ENCODE measurements at places on chromosomes 4 and X. TPM values are rescaled to one million over a fixed set of nuclear protein-coding genes. Genes with fewer than 3 reads are reported as not detected.

DNA sequence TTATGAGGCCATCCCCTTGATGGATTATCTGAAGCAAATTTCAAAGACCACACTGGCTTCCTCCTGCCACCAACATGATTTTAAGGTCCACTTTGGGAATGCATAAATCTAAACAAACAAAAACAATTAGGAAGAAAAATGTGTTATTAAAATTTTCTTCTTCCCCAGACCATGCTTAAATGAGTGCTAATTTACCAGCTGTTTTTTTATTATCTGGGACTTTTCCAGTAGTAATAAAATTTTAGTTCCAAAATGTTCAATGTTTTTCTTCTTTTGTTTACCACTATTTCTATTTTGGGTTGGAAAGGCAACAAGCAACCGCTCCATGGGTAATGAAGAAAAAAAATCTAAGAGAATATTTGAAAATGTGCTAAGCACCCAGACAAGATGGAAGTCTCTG is 62.3 kb downstream of the POLR2B start:
- H3K27me3 ChIP-seq, result peaks cover 11% of the 10 kb centered on the region
- H3K27ac ChIP-seq, result no peak overlapping the region
- DNase-seq, result no peak

- no peak overlapping the region for H3K4me3 ChIP-seq
- H3K4me1 ChIP-seq, result no peaks in the 10 kb centered on the region
- H3K36me3 ChIP-seq, result no peaks in the 10 kb centered on the region
- H3K27ac ChIP-seq, result no peak overlapping the region
Measured at GRCh38 chr4:54120518-54120917, 20.6 kb downstream of the GSX2 start.

DNA sequence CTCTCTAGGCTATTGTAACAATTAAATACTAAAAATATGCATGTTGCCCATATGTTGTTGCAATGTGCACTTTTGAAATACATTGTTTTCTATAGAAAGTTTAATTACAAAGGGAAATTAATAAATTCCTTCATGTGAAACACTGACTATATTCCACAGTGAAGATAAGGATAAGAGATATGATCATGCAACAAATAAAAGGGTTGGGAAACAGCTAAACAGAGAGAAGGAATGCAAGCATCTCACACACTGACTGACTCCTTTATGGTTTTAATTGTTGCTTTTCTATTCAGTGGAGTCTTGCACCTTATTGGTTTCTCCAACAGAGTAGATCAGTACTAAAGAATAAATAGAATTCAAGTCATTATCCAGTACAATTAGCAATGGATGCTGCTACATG is 37.8 kb downstream of the ELOVL6 start:
- no peaks in the 10 kb centered on the region for H3K27me3 ChIP-seq
- H3K36me3 ChIP-seq, result peaks cover 43% of the 10 kb centered on the region
- H3K27ac ChIP-seq, result no peak overlapping the region
- H3K4me1 ChIP-seq, result peaks cover 23% of the 10 kb centered on the region
- no peak overlapping the region for H3K4me3 ChIP-seq

GRCh38 chr4:99759346-99759984 is 57.2 kb upstream of the DAPP1 start:
- no peak overlapping the region for H3K4me3 ChIP-seq
- no peaks in the 10 kb centered on the region for H3K4me1 ChIP-seq
- no peak overlapping the region for H3K27ac ChIP-seq
- H3K36me3 ChIP-seq, result no peaks in the 10 kb centered on the region
- peaks cover 4% of the 10 kb centered on the region for H3K27me3 ChIP-seq

- H3K27ac ChIP-seq, result no peak overlapping the region
- DNase-seq, result no peak
- H3K36me3 ChIP-seq, result no peaks in the 10 kb centered on the region
- no peaks in the 10 kb centered on the region for H3K27me3 ChIP-seq
- H3K4me3 ChIP-seq, result no peak overlapping the region
Measured at GRCh38 chr4:127347936-127348335, 284.8 kb upstream of the INTU start.

- no peak for DNase-seq
- H3K4me1 ChIP-seq, result no peaks in the 10 kb centered on the region
- no peak overlapping the region for H3K27ac ChIP-seq
- no peak overlapping the region for H3K4me3 ChIP-seq
- no peaks in the 10 kb centered on the region for H3K36me3 ChIP-seq
- H3K27me3 ChIP-seq, result no peaks in the 10 kb centered on the region
Measured at GRCh38 chr4:72376901-72377300, 192.1 kb downstream of the ADAMTS3 start.

GRCh38 chrX:134443020-134443419 is 16.9 kb upstream of the HPRT1 start:
- peaks cover 3% of the 10 kb centered on the region for H3K36me3 ChIP-seq
- no peaks in the 10 kb centered on the region for H3K4me1 ChIP-seq
- no peaks in the 10 kb centered on the region for H3K27me3 ChIP-seq
- H3K4me3 ChIP-seq, result no peak overlapping the region

GRCh38 chr4:5444918-5445517 is 263.3 kb downstream of the EVC2 start:
- no peak for DNase-seq
- H3K4me3 ChIP-seq, result no peak overlapping the region
- no peaks in the 10 kb centered on the region for H3K36me3 ChIP-seq
- no peak overlapping the region for H3K27ac ChIP-seq

GRCh38 chr4:93029769-93030168 is 726.0 kb downstream of the GRID2 start:
- no peaks in the 10 kb centered on the region for H3K27me3 ChIP-seq
- no peak overlapping the region for H3K27ac ChIP-seq
- H3K4me1 ChIP-seq, result no peaks in the 10 kb centered on the region
- H3K36me3 ChIP-seq, result no peaks in the 10 kb centered on the region
- no peak overlapping the region for H3K4me3 ChIP-seq

DNA sequence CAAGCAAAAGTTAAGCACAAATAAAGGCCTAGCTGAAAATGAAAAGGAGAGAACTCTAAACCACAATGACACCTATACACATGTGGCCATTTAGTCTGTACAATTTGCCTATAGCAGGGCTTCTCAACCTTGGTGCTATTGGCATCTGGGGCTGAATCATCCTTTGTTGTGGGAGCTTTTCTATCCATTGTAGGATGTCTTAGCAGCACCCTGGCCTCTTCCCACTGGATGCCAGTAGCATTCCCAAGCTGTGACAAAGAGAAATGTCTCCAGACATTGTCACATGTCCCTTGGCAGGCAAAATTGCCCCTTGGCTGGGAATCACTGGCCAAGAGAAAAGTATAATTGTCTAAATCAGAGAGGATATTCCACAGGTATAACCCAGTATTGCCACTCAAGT is 13.5 kb upstream of the PRPS2 start:
- peaks cover 11% of the 10 kb centered on the region for H3K27me3 ChIP-seq
- no peaks in the 10 kb centered on the region for H3K4me1 ChIP-seq
- H3K36me3 ChIP-seq, result no peaks in the 10 kb centered on the region
- H3K4me3 ChIP-seq, result no peak overlapping the region

GRCh38 chr4:146308951-146309350 is 94.6 kb downstream of the REELD1 start:
- no peak for DNase-seq
- no peak overlapping the region for H3K4me3 ChIP-seq
- H3K27ac ChIP-seq, result no peak overlapping the region
- H3K4me1 ChIP-seq, result no peaks in the 10 kb centered on the region
- no peaks in the 10 kb centered on the region for H3K27me3 ChIP-seq

RHOXF2 gene
- total RNA-seq, result not detected

- no peak for DNase-seq
- no peaks in the 10 kb centered on the region for H3K4me1 ChIP-seq
Measured at GRCh38 chrX:111467896-111468295, 43.5 kb upstream of the SERTM2 start.

RAB9B gene
- 0.31 TPM for total RNA-seq

TRIM75 gene
- not detected for total RNA-seq

DNA sequence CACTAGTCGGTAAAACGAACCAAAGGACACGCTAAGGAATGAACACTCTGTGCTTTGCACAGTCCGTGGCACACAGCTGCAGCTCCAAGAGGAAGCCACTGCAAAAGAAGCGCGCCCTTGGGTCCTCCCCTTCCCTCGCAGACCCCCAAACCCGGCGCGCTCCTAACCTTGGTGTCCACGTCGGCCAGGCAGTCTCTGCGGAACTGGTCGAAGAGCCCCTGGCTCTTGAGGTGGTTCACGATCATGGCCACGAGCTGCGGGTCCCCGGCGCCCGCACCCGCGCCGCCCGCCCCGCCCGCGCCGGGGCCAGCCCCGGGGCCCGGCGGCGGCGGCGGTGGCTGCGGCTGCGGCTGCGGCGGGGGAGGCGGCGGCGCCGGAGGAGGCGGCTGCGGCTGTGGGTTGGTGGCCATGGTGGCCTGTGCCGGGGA is 333 bp downstream of the BOD1L1 start:
- H3K36me3 ChIP-seq, result peaks cover 4% of the 10 kb centered on the region
- H3K27me3 ChIP-seq, result no peaks in the 10 kb centered on the region
- H3K4me1 ChIP-seq, result peaks cover 32% of the 10 kb centered on the region

ATP1B4 gene
- not detected for total RNA-seq

DNA sequence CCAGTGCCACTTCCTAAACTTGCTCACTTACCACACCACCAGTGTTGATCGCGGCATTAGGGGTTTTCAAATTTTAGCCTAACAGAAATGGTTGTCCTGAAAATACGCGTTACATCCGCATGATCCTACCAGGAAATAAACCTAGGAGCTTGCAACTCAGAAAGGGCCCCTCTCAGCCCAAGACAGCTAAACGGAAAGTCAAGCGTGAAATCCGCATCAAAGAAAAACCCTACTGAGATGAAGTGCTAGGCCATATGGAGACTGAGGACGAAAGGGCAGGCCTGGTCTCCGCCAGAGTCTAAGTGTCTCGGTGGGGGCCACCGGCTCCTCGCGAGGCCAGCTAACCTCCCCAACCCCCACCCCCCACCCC is 626 bp downstream of the YTHDC1 start:
- peaks cover 28% of the 10 kb centered on the region for H3K36me3 ChIP-seq
- peak overlapping the region; percentile 98 for H3K27ac ChIP-seq
- DNase-seq, result peak; percentile 35
- peaks cover 2% of the 10 kb centered on the region for H3K27me3 ChIP-seq

GRCh38 chr4:123299212-123299691 is 97.3 kb upstream of the SPRY1 start:
- peaks cover 5% of the 10 kb centered on the region for H3K36me3 ChIP-seq
- no peaks in the 10 kb centered on the region for H3K27me3 ChIP-seq
- H3K4me3 ChIP-seq, result no peak overlapping the region
- peaks cover 8% of the 10 kb centered on the region for H3K4me1 ChIP-seq
- DNase-seq, result no peak

DNA sequence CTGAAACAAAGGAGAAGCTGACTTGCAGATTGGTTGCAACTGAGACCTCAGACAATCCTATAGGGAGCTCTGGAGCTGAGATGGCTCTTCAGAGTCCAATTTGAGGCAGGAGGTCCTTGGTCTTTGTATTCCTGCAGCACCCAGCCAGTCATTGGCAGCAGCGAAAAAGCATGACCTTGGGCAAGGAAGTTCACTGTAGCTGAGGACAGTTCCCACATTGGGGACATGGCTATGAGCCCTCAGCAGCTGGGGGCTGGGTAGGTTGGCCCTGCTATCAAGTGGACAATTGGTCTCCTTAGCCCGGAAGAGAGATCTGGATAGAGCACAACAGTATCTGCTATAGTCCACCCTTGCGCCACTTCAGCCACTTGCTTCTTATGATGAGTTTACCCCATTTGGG is 56.9 kb upstream of the ATP6AP2 start:
- no peak overlapping the region for H3K27ac ChIP-seq
- no peaks in the 10 kb centered on the region for H3K27me3 ChIP-seq
- H3K4me1 ChIP-seq, result no peaks in the 10 kb centered on the region
- DNase-seq, result no peak
- H3K36me3 ChIP-seq, result no peaks in the 10 kb centered on the region

TEX13C gene
- not detected for total RNA-seq

DNA sequence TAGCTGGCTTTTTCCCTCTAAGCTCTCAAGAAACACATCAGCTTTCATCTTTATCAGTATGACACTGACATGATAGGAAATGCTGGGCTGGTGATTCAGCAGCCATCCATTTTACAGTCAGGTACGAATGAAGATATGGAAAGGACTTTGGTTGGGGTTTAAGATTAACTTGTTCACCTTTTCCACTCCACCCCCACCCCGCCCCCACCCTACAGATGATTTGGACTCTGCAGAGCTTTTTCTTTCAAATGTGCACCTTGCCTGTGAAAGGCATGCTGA is 132.6 kb downstream of the AKAP4 start:
- no peaks in the 10 kb centered on the region for H3K27me3 ChIP-seq
- H3K4me1 ChIP-seq, result peaks cover 3% of the 10 kb centered on the region
- no peak overlapping the region for H3K4me3 ChIP-seq

ARFIP1 gene
- 20.5 TPM for total RNA-seq

- H3K4me3 ChIP-seq, result peak overlapping the region; percentile 70
- no peaks in the 10 kb centered on the region for H3K36me3 ChIP-seq
- peaks cover 22% of the 10 kb centered on the region for H3K4me1 ChIP-seq
- DNase-seq, result no peak
- H3K27ac ChIP-seq, result no peak overlapping the region
Measured at GRCh38 chr4:139278912-139279759, 889 bp downstream of the MGARP start.

GRCh38 chr4:31557437-31557836 is 837.3 kb downstream of the PCDH7 start:
- H3K4me1 ChIP-seq, result no peaks in the 10 kb centered on the region
- H3K27ac ChIP-seq, result no peak overlapping the region
- H3K4me3 ChIP-seq, result no peak overlapping the region
- DNase-seq, result no peak
- H3K36me3 ChIP-seq, result no peaks in the 10 kb centered on the region

SPARCL1 gene
- total RNA-seq, result not detected

DNA sequence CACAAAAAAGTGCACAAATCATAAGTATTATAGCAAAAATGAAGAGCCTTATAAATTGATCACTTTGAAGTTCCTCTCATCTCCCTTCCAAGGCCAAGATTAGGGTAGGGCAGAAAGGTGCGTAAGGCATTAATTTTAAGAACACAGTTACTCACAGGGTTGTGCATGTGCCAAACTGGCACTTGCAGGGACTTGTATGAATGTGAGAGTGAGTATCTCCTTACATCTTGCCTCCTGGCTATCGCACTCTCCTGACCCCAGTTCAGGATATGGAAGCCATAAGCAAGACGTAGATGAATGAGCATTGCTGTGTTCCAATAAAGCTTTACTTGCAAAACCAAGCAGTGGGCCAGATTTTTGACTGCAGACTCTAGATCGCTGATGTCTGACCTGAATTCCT is 510.1 kb upstream of the AADAT start:
- H3K36me3 ChIP-seq, result no peaks in the 10 kb centered on the region
- H3K4me3 ChIP-seq, result no peak overlapping the region
- H3K27ac ChIP-seq, result no peak overlapping the region

DNA sequence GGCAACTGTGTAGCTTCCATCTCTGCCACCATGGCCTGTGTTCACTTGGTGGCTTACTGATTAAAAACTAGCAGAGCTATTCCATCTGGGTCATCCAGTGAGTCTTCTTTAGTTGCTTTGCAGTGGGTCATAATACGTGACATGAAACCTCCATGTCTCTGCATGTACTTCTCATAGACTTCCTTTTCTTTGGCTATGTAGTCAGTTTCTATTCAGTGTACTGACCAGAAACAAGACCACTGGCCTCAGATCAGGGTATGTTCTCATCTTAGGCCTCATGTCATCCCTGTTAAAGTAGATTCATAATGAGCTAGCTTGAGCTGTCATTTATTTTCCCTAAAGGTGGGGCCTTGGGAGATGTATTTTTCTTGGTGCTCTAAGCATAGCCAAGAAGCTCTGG is 195.2 kb downstream of the CCNG2 start:
- H3K4me1 ChIP-seq, result no peaks in the 10 kb centered on the region
- no peaks in the 10 kb centered on the region for H3K36me3 ChIP-seq
- no peak overlapping the region for H3K4me3 ChIP-seq
- H3K27ac ChIP-seq, result no peak overlapping the region

TCP11X2 gene
- total RNA-seq, result not detected

GATA1 gene
- total RNA-seq, result not detected

- no peak overlapping the region for H3K27ac ChIP-seq
- peaks cover 3% of the 10 kb centered on the region for H3K27me3 ChIP-seq
- no peak overlapping the region for H3K4me3 ChIP-seq
- no peaks in the 10 kb centered on the region for H3K36me3 ChIP-seq
- H3K4me1 ChIP-seq, result peaks cover 6% of the 10 kb centered on the region
- DNase-seq, result no peak
Measured at GRCh38 chrX:47746446-47746845, 87.5 kb upstream of the UXT start.

EMCN gene
- total RNA-seq, result not detected

All from activated CD8-positive, alpha-beta T cell treated with anti-CD3 and anti-CD28 coated beads, Interleukin-2, amount 10 ng/mL, durations not matched to agents 7 days and 5 days (primary cell).